ENCODE measurements at places on chromosomes 2 and 18.

DNA sequence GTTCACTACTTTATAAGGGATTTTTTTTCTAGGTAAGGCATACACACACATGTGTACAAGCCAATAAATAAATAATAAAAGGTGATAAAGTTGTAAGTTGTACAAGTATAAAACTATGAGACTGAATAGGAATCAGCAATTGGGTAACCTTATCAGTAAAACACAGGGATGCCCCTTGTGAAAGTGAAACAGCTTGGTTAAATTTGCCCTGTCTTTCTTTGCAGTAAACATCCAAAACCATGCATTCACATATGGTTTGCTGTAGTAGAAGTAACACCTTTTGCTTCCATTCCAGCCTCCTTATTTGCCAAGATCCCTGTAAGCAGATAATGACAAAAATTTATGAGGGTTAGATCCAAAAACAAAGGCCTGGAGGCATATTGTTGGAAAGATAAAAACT is 44.3 kb upstream of the NEUROD1 start:
- no peak for DNase-seq

DNA sequence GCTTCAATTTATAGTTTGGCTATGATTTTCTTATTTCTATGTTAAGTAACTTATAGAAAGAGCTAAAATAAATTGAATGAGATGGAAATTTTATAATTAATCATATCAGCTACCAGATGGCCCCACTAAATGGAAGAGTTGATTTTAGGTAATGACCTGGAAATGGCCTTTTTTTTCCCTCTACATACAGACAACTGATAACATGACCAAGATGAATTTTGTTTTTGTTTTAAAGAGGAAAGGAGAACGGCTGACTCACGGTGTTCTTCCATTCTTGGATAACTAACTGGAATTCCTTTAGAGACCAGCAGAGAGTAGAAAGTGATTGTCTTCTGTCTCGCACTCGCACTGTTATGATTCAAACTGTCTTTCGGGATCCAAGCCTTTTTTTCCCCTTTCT is 91.0 kb downstream of the TMEM185B start:
- no peak for DNase-seq

- DNase-seq, result no peak
Measured at GRCh38 chr2:20378341-20378740, 27.7 kb upstream of the PUM2 start.

- DNase-seq, result peak; percentile 93
Measured at GRCh38 chr2:218301176-218301819, 9.0 kb upstream of the TMBIM1 start.

- DNase-seq, result no peak
Measured at GRCh38 chr2:45380131-45380836, 230.8 kb downstream of the SRBD1 start.

GRCh38 chr18:80193701-80194100 is 53.6 kb downstream of the PARD6G start:
- DNase-seq, result no peak

- DNase-seq, result no peak
Measured at GRCh38 chr2:231197706-231198290, 633 bp upstream of the ARMC9 start.

GRCh38 chr2:217978536-217979150 is 24.2 kb downstream of the TNS1 start:
- DNase-seq, result no peak

All from activated CD4-positive, alpha-beta T cell treated with anti-CD3 and anti-CD28 coated beads, Interleukin-2, Interleukin-4, amounts not matched to agents 100 ng/mL and 50 ng/mL, durations not matched to agents 16 hours and 8 hours (primary cell).